Hematopoietic multipotent progenitor cell (in vitro differentiated cells): ENCODE measurements at places on chromosomes 5 and 9. TPM values are rescaled to one million over a fixed set of nuclear protein-coding genes. Genes with fewer than 3 reads are reported as not detected.

Gene PPP3R2
- not detected for total RNA-seq

DNA sequence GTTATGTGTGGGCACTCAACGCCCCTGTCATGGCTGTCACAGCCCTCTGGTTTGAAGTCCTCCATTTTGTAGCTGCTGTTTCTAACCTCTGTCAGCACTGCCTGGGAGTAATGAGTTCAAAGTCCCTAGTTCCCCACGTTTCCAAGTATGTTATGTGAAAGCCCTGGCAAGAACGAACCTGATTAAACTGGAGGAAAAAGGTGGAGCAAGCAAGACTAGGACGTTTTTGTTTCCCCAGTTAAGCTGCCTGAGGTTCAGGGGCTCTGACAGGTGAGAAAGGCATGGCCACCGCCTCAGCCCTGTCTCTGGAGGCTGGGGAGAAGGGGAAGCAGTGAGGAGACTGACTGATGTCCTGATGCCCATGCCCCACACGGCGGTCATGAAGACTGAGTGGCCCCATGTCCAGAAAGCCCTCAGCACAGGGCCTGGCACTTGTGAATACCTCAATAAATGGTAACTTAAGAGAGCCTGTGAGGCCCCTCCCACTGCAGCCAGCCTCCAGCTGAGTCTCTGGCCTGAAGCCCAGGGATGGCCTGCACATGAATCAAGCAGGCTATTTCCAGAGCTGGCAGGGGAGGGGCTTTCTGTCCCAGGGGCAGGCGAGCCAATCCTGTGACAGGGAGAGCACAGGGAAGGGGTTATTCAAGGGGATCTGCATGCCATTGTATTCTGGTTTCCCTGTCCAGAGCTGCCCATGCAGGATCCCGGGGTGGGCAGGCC is 61.8 kb downstream of the PFDN1 start:
- no peak for DNase-seq

DNA sequence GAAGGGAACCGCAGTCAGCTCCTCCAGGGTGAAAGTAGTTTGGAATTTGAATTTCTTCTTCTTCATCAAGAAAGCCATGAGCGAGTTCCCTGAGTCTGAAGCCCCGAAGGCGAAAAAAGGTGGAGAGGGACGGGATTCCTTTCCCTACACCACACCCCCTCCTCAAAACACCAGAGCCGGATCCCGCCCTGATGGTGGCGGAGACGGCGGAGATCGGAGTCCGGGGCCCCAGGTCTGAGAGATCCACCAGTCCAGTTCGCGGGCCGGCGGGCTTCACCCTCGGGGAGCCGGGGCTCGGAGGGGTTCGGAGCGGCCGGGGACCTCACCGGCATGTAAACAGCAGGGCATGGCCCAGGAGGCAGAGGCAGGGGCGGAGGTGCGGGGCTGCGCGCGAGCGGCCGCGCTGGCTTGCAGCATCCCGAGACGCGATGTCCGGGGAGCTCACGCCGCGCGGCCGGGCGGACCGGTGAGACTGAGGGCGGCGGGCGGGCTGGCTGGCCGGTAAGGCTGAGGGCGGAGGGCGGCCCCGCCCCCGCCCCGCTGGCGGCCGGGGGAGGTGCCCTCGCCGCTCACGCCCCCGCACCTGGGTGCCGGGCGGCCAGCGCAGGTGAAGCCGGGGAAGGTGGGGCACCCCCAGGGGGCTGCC is 606 bp downstream of the EEIG1 start:
- no peak for DNase-seq

DNA sequence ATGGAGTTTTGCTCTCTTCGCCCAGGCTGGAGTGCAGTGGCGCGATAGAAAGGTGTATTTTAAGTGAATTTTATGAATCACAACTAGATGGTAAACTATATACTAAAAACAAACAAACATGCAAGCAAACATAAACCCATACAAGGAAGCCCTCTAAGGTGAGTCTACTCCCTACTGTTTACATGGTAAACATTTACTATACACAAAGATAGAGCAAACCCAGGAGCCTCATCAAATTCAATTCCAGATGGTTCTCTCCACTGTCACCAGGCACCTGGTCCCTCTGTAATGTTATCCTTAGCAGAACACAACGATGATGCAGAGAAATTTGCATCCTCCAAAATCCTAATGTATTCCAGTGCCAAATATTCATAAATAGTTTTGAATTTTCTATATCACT is 17.9 kb downstream of the ANKH start:
- no peak for DNase-seq

DNA sequence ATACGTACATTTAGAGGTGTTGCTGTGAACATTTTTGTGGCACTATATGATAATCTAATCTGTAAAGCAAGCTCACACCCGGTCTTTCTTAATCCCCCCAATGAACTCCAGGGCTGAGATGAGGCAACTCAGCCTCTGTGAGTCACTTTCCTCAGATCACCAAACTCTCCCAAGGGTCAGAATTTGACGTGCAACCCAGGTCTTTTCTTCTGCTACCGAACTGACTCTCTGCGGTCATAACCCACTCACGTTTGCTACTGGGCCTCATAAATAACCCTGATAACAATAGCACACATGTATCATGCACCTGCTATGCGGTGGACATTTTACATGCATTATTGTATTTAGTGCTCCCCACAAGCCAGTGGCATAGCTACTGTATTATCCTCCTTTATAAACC is 153.1 kb downstream of the DROSHA start:
- DNase-seq = no peak

DNA sequence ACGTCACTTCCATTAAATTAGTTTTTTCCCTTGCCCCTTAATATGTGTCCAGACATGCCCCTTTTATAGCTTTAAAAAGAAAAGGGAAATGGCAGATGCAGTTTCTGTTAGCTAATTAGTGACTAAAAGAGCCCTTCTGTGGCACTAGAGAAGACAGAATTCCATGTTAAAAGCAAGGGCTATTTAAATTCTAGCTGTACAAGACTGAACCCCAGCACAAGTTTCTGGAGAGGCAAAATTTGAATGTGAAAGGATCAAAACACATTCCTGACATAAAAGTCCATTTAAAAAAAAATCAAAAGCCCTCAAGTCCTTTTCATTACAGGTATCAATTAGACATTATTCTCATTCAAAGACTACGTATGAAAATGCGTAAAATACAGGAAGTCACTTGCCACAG is 78.7 kb downstream of the HAPLN1 start:
- no peak for DNase-seq

- no peak for DNase-seq
These were observed 113.9 kb downstream of the C5orf15 start for GRCh38 chr5:133854554-133854953.
